ENCODE measurements at places on chromosomes 11 and 22.

DNA sequence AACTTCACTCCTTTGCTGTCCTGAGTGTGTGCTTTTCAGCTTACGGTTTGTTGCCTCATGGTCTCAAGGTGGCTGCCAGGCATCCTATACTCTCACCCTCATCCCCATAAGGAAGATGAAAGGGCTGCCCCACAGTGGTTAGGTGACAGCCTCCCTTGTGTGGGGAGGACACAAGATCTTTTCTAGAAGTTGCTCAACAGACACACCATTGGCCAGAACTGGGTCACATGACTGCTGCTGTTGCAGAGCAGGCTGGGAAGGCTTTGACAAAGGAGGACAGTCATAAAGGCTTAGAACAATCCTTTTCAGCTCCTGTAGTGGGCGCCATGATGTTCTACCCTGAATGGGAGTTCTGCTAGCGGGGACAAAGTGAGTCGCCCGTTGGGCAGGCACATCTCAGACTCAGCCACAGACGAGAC is 69.7 kb upstream of the RASD2 start:
- no peak for DNase-seq

- DNase-seq, result no peak
These were observed 590 bp upstream of the IFITM10 start for GRCh38 chr11:1750840-1751530.

GRCh38 chr11:131756479-131757110 is 386.2 kb downstream of the NTM start:
- no peak for DNase-seq

DNA sequence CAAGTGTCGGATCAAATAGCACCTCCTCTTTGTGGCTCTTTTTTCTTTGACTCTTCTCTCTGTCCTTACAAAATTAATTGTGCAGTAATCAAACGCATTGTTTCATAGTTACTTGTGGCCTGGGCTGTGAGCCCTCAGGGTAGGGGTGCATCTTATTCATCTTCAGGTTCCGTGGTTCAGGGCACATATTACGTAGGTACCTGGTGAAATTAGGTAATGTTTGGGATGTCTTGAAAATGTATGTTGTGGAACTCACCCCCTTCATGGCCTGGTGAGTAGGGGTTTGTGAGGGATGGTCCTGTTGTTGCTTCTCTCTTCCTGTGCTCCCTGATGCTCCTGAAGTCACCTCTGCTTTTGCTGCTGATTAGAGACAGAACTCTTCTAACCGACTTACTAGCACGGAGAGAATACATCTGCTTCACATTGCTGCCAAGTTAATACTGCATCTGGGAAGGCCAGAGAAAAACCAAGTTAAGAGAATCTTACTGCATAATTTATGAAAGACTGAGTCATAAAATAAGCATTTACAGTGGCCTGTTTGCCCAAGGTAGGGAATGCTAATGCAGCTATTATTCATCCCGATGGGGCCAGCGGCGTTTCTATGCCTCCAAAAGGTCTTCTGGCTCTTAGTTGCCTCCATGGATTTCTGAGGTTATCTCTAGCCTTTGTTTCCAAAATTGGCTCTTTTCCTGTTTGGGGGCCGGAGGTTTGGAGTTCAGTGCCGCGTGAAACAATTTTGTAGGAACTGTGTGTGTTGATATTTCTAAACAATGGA is 66.9 kb downstream of the TBC1D22A start:
- no peak for DNase-seq

- DNase-seq, result no peak
These were observed 2.9 kb upstream of the LRRC10B start for GRCh38 chr11:61505640-61506155.

DNA sequence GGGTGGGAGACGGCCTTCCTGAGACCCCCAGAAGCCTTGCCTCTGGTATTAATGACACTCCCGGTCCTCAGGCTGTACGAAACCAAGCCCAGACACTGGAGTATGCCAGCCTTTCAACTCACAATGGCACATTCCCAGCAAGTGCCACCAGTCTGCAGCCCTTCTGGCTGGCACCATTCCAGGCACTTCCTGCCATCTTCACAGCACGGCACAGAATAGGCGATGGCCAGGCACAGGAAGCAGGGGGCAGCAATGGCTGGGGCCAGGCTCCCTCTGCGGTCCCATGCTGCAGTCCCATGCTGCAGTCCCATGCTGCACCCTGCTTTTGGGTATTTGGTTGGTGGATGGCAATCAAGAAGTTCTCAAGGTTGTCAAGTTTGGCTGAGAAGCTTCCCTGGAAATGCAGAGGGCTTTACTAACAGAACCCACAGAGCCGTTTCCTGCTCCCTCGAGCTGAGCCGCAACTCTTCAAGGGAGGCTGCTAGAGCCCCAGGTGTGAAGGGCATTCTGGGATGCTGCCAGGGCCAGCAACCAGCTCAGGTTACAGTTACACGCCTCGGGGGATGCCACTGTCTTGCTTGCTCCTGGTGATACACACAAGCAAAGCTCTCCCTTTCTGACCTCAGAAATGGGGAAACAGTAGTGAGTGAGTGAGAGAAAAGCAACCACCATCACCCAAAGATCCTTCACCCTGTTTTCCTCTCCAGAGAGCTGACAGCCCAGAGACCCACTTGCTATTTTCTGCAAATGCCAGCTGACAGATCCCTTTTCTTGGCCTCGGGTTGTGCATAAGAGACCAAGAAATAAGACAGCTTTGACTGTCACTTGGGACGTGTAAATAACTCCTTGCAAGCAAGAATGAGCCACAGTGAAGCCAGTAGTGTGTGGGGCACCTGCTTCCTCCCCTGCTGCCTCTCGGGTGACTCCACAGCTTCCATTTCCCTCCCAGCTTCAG is 23.9 kb downstream of the LRFN4 start:
- DNase-seq, result no peak

GRCh38 chr11:30423886-30424285 is 101.0 kb downstream of the ARL14EP start:
- no peak for DNase-seq

- no peak for DNase-seq
These were observed 8.8 kb upstream of the CUL5 start for GRCh38 chr11:107999759-108000455.

GRCh38 chr11:117961896-117962295 is 24.3 kb upstream of the IL10RA start:
- no peak for DNase-seq

DNA sequence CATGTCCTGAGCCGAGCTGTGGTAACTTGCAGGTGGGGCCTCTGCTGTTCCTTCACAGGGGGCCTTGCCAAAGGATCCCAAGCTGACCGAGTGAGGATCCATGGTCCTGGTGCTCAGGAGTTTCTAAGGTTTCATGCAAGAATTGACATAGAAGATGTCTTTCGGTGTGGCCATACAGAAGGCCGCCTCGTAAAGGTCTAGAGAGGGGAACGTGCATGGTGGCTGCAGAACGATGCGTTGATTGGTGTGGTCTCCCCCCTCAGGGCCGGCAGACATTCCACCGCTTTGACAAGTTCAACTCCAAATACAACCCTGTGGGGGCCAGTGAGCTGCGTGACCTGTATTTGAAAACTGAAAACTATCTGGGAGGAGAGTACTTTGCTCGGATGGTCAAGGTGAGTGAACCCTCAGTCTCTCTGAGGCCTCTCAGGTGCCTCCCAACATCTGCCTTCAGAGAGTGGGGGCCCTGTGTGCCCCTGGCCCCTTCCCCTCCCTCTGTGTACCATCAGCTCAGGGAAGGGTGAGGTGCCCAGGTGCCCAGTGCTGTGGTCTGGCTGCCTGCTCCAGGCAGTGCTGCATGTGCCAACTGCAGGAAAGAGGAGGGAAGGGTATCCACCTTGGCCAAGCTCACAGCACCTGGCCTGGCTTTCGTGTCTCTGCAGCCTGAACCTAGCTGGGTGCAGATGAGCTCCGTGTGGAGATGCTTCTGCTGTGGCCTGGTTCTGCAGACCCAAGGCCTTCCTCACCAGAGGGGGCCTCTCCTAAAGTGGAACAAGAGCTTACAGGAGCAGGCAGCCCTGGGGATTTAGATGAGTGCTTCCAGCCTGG is 39.8 kb downstream of the AMPD3 start:
- DNase-seq, result no peak

Measured in stimulated activated CD8-positive, alpha-beta memory T cell treated with anti-CD3 and anti-CD28 coated beads, Interleukin-2, amount 100 ng/mL, for 1 hour (primary cell).